ENCODE measurements at places on chromosomes 3 and 15. TPM values are rescaled to one million over a fixed set of nuclear protein-coding genes. Genes with fewer than 3 reads are reported as not detected.

The CD200 gene
- total RNA-seq, result 50.2 TPM

DNA sequence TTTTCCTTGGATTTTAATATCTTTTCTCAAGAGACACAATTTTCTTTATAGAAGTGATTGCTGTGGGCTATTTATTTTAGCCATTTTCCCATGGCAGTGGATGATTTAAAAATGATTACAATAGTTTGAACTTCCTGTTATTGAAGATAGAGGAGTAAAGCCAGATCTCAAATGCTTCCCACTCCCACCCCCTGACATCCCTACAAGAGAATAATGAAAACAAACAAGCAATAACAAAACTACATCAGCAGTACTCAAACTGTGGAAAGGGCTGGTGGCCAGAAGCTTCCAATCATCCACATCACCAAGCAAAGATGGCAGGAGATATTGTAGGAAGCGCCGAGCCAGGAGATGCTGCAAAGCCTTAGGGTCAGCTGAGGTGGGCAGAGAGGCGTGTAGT is 831.1 kb upstream of the NR2F2 start:
- no peaks in the 10 kb centered on the region for H3K36me3 ChIP-seq
- no peak for DNase-seq
- no peak overlapping the region for H3K27ac ChIP-seq
- no peaks in the 10 kb centered on the region for H3K27me3 ChIP-seq
- H3K4me1 ChIP-seq, result no peaks in the 10 kb centered on the region
- H3K4me3 ChIP-seq, result no peak overlapping the region

DNA sequence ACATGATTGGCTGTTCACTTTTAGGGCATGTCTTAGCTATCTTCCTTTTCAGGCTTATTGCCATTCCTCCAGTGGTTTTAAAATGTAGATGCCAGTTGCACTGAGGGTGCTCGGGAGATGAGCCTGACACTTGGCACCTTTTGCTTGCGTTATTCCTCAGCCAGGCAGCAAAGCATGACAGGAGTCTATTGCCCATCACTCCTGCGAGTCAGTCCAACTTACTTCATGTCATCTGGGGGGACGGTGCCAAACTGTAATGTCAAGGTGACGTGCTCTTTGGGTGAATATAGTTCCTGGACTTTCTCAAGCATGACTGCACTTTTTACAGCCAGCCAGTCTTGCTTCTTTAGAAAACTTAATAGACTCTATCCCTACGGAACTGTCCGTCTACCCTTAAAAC is 406.0 kb upstream of the C2CD4B start:
- H3K4me1 ChIP-seq, result no peaks in the 10 kb centered on the region
- no peak overlapping the region for H3K27ac ChIP-seq
- H3K27me3 ChIP-seq, result no peaks in the 10 kb centered on the region
- no peak overlapping the region for H3K4me3 ChIP-seq
- DNase-seq, result no peak

GRCh38 chr3:49161808-49162530 is 4.2 kb downstream of the CCDC71 start:
- no peak for DNase-seq
- H3K36me3 ChIP-seq, result peaks cover 13% of the 10 kb centered on the region
- H3K4me1 ChIP-seq, result no peaks in the 10 kb centered on the region

DNA sequence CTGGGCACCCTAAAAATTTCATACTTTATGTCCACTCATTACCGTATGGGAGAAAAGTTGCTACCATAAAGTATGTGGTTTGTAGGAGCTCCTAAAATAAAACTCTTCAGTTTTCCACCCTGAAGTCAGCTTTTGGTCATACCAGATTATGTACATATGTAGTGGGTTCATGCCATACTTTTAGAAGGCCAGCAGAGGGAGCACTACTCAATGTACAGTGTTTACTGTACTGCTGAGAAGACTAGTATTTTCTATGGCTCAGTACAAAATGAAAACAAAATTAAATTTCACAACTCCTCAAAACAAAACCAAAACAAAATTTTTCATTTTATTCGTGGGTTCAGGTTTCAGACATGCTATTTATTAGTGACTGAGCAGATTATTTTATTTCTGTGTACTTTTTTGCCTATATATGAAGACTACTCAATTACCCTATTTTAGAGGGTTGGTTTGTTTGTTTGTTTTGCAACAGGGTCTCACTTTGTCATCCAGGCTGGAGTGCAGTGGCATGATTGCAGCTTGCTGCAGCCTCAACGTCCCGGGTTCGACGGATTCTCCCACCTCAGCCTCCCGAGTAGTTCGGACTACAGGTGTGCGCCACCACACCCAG is 24.3 kb downstream of the NXPE3 start:
- H3K27ac ChIP-seq, result no peak overlapping the region
- no peak overlapping the region for H3K4me3 ChIP-seq
- H3K36me3 ChIP-seq, result peaks cover 2% of the 10 kb centered on the region
- H3K27me3 ChIP-seq, result no peaks in the 10 kb centered on the region
- DNase-seq, result no peak

DNA sequence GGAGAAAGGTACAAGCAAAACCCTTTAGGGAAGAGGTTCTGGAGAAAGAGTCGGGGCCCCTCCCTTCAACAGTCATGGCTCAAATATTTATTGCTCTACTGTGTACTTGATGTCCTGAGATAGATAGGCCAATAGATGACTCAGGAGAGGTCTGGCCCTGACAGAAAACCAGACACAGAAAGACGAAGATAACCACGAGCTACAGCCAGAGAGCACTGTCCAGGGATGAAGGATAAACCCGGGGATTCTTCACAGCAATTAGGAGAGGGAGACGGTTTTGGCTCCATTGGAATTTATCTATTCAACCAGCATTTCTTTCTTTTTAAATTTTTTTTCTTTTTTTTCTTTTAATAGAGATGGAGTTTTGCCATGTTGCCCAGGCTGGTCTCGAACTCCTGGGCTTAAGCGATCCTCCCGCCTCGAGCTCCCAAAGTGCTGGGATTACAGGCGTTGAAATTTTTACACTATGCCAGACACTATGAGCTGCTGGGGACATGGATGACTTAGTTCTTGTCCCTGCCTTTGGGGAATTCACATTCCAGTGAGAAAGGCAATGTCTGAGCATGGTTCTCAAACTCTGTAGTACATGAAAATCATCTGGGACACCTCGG is 4.6 kb upstream of the CIDEC start:
- H3K27ac ChIP-seq, result no peak overlapping the region
- no peaks in the 10 kb centered on the region for H3K27me3 ChIP-seq
- no peaks in the 10 kb centered on the region for H3K36me3 ChIP-seq
- DNase-seq, result no peak
- no peak overlapping the region for H3K4me3 ChIP-seq

Measured in H1 (cell line).